ENCODE measurements at places on chromosomes 2 and 18.

- no peak for DNase-seq
Observed at GRCh38 chr18:57794951-57795728, 8.0 kb downstream of the ATP8B1 start.

DNA sequence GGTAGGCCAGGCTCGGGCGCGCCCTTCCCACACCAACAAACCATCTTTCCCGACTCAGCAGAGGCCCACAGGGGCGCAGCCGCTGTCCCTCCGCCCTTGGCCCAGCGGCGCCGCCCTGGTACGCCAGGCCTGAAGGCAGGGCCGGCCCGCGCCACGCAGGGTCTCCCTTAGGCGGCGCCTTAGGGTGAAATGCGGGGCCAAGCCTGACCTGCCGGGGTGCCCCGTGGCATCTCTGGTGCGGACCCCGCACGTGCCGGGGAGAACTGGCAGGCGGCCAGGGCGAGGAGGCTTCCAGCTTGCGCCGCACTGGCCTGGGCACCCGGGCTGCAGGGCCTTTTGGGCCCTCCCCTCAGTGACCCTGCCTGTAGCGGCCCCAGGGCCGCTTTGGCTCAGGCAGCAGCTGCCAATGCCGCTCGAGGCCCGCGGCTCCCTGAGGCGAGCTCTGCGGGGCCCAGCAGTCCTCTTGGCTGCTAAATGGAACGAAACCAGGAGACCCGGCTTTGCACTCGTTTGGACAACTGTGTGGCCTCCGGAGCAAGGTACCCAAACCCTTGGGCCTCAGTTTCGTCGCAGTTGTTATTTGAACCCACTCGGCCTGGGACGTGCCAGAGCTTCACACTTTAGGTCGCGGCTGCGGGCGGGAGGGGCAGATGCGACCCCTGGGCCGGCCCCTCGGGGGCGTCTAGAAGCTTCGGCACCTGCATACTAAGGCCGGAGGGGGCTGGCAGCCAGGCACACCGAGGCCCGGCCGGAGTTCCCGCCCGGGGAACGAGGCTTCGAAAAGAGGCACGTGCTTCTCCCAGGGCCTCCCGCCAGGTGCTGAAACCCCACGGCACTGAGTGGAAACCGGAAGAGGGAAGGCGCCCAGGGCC, 8.5 kb downstream of the OTX1 start:
- DNase-seq: no peak

GRCh38 chr2:26692897-26693849, 651 bp downstream of the KCNK3 start:
- DNase-seq: no peak

- DNase-seq: no peak
Observed at GRCh38 chr18:61400716-61401115, 67.5 kb downstream of the CDH20 start.

GRCh38 chr2:44100351-44100750, 68.3 kb upstream of the PPM1B start:
- no peak for DNase-seq
